Kidney capillary endothelial cell (primary cell): ENCODE measurements at places on chromosomes 16 and 17.

DNA sequence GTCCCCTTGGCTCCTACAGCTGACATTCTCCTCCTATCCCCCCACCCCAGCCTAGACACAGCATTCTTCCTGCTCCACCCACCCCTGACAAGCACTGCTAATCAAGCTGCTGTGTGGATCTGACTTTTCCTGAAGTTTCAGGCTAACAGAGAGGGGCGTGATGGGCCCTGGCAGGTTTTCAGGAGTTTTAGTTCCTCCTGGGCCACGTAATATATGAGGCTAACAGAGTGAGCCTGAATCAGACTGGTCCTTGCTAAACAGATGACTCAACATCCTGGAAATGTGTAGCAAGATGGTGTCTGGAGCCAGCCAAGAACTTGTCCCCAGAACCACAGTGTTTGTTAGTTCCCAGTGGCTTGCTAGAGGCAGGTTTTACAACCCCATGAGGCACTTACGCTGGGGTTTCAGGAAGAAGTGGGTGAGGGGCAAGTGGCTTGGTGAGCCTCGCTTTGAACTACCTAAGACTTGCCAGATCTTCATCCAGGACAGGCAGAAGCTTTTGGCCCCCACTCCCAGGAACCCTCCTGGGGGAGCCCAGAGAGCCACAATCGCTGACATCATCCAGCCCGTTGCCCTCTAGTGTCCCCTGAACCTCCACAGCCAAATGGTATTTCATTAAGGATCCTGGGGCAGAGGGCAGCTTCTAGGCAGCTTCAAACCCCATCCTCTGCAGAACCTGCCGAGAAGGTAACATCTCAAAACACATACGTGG is 15.9 kb downstream of the TMEM92 start:
- DNase-seq: peak; percentile 86

DNA sequence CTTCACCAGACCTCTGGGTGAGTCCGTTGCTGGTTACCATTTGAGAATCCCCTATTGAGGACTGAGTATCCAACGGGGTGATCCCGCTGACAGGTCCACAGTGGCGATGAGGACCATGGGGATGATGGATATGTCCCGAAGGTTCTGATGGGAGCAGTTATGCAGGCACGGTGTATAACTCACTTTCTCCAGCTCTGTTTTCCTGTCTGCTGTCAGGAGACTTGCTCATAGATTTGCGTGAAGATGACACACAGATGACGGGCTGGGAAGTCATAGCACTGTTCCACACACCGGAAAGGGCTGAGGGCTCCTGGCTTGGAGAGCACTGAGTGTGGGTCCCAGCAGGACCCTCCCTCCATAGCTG is 22.2 kb upstream of the ADCY7 start:
- DNase-seq: peak; percentile 10

DNA sequence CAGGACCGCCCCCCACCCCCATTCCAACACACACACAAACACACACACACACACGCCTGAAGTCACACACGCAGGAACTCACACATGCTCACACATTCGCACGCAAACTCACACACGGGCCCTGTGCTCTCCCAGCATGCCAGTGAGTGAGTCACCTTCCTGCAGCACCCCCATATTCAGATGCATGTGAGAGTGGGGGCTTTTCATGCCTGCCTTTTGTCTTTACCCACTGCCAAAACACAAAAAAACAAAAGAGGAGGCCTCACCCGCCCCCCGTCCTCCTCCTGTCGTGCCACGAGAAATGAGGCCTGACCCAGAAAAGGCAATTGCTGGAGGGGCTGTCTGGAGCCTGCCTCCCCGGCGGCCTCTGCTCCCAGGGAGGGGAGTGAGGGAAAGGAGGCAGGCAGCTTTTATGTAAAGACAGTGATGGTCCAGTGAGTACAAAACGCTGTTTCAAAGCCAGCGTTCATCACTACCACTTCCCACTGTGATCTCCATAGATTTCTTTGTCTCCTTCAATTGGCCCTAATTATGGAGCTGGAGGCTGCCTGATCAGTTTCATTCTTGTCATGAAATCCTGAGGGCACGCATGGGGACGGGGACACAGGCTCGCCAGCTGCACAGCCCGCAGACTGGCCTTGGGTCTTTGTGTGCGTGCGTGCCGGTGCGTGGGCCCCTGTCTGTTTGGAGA is 29.5 kb upstream of the GSE1 start:
- no peak for DNase-seq

DNA sequence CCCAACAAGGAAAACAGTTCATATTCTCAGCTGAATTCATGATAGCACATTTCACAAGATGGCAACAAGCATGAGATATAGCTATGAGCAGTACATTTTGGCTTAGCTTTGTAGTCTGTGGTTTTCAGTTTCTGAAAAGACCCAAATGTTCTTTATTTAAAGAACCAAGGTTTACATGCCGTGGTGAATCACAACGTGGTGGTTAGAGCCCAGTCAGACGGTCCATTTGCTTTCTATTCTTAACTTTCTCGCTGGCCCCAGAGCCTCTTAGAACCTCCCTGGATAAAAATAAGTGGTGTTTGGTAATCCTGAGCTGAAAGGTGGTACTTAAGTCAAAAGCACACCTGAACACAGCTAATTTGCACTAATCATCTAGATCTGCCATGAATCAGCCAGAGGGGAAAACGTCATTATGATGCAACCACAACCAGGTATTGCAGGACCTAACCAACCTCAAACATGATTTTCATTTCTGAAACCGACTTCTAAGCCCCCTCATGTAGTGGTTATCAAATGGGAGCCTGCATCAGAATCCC is 18.6 kb upstream of the HAPSTR1 start:
- DNase-seq: no peak

DNA sequence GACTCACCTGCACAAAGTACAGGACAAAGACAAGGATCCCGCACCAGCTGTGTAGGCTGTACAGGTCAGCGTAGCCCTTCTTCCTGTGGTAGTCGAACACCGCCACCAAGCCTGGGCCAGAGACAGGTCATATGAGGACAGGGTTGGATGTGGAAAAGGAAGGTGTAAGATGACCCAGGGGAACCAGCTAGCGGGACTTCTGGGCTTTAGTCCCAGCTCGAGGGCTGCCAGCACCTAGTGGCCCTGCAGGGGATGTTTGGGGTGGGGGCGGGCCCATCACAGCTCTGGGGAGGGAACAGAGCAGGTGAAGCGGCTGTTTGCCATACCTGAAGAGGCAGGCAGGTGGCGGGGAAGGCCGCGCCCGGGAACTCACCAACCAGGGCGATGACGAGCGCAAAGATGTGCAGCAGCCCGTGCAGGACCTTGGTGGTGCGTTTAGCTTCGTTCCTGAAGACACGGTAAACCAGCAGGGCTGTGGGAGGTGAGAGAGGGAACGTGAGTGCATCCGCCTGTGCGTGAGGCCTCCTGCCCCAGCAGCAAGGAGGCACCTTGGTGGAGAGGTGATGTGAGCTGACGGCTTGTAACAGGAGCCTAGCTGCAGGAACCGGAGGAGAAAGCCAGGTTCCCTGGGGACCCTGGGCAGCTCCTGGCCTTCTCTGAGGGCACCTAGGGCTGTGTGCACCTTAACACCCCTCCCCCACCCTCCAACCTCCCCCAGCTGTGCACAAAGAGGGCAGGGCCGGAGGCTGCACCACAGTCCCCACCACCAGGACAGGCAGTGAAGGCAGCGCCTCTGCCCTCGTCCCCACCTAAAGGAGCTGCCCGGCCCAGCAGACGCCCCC is 10.2 kb downstream of the CYB561 start:
- no peak for DNase-seq

GRCh38 chr17:48552466-48553189 is 7.7 kb upstream of the HOXB2 start:
- no peak for DNase-seq

- DNase-seq: peak; percentile 33
Observed at GRCh38 chr17:67566656-67567055, 151.1 kb upstream of the NOL11 start.

GRCh38 chr16:66858740-66859396 is 14.7 kb downstream of the CA7 start:
- no peak for DNase-seq

DNA sequence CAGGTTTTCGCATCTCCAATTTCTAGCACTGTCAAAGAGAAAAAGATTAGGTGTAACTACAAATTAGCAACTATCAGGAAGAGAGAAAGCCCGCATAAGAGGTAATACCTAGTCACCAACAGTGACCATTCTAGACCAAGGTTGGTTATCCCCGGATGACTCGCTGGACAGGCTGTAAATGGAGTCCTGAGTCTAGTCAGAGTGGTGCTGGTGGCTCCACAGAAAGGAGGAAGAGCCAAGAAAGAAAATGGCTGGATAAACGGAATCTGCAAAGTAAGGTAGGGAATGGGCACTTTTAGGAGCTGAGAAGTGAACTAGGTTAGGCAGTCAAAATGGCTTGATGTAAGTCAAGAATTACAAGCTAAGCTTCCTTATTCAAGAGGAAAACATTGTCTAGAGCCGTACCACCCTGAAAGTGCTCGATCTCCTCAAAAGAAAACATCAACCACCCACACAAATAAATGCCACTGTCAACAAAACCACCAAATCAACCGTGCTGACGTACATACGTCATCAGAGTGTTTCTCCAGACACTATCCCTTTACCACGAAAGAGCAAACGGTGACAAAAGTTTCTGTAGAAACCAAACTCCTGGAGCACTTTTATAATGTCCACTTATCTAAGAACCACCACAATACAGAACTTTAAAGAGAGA is 2.2 kb downstream of the GSPT1 start:
- peak; percentile 51 for DNase-seq

DNA sequence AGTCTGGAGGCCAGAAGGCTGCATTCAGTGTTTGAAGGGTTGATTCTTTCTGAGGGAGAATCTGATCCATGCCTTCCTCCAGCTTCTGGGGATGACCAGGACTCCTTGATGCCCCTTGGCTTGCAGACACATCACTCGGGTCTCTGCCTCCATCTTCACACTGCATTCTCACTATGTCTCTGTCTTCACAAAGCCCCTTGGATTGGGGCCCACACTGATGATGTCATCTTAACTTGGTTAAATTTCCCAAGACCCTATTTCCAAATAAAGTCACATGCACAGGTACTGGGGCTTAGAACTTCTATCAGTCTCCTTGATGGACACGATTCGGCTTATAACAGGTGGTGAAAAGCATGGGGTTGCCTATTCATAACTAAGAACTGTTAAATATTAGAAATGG is 112.1 kb upstream of the MYOCD start:
- no peak for DNase-seq

DNA sequence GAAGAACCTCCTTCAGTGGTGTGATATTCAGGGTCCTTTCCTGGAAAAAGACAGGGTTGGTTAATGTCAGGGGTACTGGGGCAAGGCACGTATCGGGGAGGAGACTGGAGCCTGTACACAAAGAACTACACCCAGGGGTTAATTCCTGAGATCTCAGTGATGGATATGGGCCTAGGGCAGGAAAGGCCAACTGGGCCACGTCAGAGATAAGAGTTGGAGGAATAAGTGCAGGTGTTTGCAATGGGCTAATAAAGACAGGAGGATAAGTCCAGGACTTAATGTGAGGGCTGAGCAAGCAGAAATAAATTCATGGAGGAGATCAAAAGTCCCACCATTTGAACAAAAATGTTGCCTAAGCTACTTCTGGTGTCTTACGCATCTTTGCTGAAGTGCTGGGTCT is 10.4 kb upstream of the HERPUD1 start:
- no peak for DNase-seq

DNA sequence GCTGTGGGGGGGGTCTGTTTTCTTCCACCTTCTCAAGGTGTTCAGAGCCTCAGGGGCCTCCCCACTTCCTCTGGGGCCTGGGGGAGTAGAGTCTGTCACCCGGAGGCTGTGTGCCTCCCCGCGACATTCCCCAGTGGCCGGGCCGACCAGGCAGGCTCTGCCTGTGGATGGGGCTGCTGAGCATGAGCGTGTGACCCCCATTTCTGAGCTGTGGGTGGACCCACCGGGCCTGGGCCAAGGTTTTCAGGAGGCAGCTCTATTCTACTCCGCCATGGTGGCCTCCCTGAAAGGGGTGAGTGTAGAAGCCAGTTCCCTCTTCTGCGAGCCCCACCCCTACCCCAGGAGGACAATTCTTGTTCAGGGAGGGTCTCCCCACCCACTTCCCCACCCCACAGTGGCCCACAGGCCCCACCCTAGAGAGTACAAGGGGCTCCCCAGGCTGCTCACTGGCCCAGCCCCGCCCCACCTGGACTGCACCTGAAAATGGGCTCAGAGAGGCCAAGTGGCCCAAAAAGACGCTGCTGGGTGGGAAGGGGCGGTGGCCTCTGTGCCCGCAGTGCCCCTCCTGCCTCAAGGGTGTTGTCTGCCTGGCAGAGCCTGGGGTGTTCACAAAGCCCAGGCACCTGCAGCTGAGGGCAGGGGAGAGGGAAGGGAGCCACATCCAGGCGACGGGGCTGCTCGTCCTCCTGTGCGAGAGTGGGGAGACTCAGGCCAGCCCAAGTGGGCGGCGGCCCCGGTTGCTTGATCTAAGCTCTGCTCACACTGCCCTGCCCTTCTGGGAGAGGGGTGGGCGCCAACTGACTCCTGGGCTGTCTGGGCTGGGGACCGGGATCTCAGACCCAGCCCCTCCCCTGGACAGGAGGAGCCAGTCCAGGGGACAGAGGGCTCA is 1.3 kb downstream of the MSLN start:
- no peak for DNase-seq

GRCh38 chr17:12242345-12242954 is 221.8 kb downstream of the MAP2K4 start:
- no peak for DNase-seq

DNA sequence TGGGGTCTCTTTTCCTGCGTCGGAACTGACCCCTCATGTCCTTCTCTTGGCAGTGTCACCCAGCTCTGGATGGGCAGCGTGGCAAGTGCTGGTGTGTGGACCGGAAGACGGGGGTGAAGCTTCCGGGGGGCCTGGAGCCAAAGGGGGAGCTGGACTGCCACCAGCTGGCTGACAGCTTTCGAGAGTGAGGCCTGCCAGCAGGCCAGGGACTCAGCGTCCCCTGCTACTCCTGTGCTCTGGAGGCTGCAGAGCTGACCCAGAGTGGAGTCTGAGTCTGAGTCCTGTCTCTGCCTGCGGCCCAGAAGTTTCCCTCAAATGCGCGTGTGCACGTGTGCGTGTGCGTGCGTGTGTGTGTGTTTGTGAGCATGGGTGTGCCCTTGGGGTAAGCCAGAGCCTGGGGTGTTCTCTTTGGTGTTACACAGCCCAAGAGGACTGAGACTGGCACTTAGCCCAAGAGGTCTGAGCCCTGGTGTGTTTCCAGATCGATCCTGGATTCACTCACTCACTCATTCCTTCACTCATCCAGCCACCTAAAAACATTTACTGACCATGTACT is 13.2 kb downstream of the IGFBP4 start:
- no peak for DNase-seq

GRCh38 chr16:85068746-85069145 is 41.2 kb downstream of the KIAA0513 start:
- no peak for DNase-seq

- DNase-seq: no peak
Observed at GRCh38 chr17:46737326-46737725, 81.2 kb downstream of the WNT3 start.
